ENCODE measurements at places on chromosomes 11 and 22. TPM values are rescaled to one million over a fixed set of nuclear protein-coding genes. Genes with fewer than 3 reads are reported as not detected.

Gene THY1
- 1.6 TPM for total RNA-seq

Gene RAG2
- not detected for total RNA-seq

Gene CD248
- total RNA-seq: 10.7 TPM

Gene SPA17
- total RNA-seq: 0.91 TPM

Gene KRTAP5-1
- total RNA-seq: not detected

Gene MRGPRX2
- not detected for total RNA-seq

All from psoas muscle (tissue), 8 donors.